Stimulated activated CD4-positive, alpha-beta T cell treated with anti-CD3 and anti-CD28 coated beads, Interleukin-12 subunit alpha, Interleukin-12 subunit beta, amount 100 ng/mL, for 48 hours (primary cell): ENCODE measurements at places on chromosomes 3 and 15.

DNA sequence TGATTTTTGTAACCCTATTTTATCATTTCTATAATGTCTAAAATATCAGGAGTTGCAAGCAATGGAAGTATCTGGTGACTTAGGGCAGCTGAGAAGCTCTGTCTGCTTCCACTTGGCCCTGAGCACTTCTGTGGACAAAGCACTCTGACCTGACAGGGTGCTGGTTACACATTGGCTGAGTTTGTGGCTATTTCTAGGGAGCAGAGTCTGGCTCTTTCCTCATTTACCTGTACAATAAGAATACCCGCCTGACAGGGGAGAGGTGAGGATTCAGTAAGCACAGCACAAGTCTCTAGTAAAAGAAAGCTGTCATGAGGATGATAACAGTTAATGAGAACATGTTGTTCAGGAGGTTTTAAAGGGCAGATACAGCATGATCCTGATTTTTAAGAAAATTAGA, 33.3 kb upstream of the SPESP1 start:
- DNase-seq: no peak

DNA sequence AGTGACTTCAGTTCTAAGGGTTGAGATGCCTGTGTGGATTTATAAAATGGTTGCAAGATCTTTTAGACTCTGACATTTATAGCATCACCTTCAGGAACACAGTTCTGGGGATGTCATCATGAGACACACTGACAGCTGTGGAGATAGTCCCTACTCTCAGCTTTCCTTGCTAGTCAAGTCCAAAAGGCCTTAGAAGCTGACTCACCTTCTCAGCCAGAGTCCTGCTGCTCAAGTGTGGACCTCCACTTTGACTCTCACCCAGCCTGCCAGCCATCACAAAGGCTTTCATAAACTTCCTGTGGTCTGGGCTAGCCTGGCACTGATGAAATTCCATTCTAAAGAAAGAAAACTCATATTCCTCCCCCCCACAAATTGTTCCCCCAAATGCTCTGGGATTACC, 44.8 kb downstream of the TMEM39A start:
- DNase-seq: no peak

DNA sequence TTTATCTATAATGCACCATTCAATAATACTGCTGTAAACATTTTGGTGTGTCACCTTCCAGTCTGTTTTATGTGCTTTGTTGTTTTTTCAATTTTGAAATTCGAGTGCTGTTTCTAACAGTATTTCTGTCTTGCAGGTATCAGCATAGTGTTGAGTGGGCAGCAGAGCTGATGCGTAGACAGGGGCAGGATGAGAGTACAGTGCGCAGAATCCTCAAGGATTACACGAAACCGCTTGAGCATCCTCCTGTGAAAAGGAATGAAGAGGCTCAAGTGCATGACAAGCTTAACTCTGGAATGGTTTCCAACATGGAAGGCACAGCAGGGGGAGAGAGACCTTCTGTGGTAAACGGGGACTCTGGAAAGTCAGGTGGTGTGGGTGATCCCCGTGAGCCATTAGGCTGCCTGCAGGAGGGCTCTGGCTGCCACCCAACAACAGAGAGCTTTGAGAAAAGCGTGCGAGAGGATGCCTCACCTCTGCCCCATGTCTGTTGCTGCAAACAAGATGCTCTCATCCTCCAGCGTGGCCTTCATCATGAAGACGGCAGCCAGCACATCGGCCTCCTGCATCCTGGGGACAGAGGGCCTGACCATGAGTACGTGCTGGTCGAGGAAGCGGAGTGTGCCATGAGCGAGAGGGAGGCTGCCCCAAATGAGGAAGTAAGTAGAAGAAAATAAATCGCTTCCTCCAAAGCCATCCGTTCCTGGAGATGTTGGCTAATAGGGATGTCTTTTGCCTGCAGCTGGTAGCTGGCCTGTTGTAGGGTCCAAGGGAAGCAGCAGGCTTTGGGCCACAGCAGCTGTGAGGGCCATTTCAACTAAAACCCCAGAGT, 19.1 kb downstream of the TSEN2 start:
- no peak for DNase-seq

- no peak for DNase-seq
Measured at GRCh38 chr3:171407759-171408158, 52.4 kb downstream of the TNIK start.

- DNase-seq: no peak
Measured at GRCh38 chr3:171255236-171255806, 204.9 kb downstream of the TNIK start.

DNA sequence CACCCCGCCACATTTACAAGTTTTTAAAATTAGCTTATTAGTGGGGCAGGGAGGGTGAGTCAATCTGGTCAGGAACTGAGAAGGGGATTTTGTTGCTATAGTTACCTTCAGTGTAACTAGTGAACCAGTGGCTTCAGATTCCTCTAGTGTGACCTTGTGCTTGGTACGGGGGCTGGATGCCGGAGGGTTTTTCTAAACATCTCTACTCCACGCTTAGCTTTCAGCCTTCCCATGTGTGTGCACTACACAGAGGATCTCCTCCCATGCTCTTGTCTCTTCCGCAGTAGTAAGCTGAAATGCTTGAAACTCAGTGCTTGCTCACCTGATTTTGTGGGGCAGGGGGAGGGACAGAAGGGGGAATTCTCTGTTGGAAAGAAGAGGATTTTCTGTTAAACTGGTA, 67.9 kb upstream of the AKAP13 start:
- no peak for DNase-seq

- no peak for DNase-seq
Measured at GRCh38 chr3:147854542-147854941, 445.4 kb downstream of the ZIC1 start.

DNA sequence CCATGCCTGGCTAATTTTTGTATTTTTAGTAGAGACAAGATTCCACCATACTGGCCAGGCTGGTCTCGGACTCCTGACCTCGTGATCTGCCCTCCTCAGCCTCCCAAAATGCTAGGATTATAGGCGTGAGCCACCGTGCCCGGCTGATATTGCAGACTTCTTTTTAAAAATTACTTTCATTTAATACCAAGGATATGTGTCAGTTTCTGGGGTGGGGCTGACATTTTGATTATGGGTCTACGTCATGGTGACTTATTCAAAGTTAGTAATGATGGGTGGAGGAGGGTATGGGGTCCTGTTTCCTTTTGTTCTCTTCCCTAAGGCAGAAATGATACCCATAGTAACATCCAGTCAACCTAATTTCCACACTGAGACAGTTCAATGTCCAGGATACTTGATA, 34.7 kb downstream of the GBE1 start:
- DNase-seq: no peak

- no peak for DNase-seq
Measured at GRCh38 chr3:3448468-3448867, 269.0 kb upstream of the CRBN start.

DNA sequence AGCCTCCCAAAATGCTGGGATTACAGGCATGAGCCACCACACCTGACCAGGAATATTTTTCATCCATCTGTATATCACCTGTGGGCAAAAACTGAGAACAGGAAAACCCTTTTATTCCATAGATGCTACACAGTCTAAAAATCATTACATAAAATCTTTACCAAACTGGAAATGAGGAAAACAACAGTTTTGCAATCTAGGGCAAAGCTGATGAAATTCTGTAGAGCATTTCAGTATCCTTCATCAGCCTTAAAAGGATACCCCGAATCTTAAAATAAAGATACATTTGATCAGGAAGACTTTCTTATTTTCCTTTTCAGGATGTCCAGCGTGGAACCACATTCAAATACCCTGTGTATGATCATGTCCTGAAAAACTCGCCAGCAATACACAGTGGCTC, 7.1 kb downstream of the SIAH2 start:
- DNase-seq: no peak

DNA sequence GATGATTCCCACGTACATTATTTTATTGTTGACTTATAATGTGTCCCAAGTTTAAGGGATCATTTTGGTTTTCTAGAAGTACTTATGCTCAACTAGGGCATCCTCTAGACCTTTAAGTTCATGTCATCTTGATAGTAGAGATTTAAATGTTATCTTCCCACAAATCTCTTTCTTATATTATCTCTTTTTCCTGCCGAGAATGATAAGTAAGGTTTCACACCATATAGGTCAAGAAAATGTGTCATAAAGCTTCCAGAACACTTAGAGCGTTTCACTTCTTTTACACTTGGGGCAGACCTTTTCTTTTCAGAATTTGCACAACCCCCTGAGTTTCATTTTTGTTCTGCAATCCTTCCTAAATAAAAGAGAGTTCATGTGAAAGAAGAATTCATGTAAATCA, 142.0 kb upstream of the CBLB start:
- DNase-seq: no peak

DNA sequence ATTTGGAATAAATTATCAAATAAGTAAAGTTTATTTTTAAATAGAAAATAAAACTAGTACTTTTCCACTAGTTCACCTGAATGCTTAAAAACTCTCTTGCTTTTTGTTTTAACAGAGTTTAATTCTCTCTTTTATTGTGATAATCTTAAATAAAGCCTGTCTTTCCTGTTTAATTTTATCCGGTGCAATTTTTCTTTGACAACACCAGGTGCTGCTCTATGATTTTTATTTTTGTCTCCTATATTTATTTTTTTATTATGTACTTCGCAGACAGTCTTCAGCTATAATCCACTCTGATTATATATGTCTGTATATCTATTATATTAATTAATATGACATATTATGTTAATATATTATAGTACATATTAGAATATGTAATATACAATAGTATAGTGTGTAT, 1293.0 kb upstream of the EPHA6 start:
- DNase-seq: no peak

- DNase-seq: no peak
Measured at GRCh38 chr15:86661580-86661979, 581.9 kb downstream of the AGBL1 start.

GRCh38 chr3:139572847-139573672, 33.5 kb upstream of the RBP1 start:
- no peak for DNase-seq

- DNase-seq: no peak
Measured at GRCh38 chr3:46422617-46423016, 15.6 kb downstream of the CCRL2 start.
